ENCODE measurements at places on chromosomes 3 and 15. TPM values are rescaled to one million over a fixed set of nuclear protein-coding genes. Genes with fewer than 3 reads are reported as not detected.
A peak's percentile ranks its signal among the peaks of the same experiment; 100 is the strongest.

- no peak for DNase-seq
Observed at GRCh38 chr3:184788751-184789150, 23.2 kb upstream of the VPS8 start.

Gene TGM5
- polyA plus RNA-seq, result not detected

GRCh38 chr3:149390772-149391212 lies 13.3 kb upstream of the TM4SF1 start:
- DNase-seq, result no peak

DNA sequence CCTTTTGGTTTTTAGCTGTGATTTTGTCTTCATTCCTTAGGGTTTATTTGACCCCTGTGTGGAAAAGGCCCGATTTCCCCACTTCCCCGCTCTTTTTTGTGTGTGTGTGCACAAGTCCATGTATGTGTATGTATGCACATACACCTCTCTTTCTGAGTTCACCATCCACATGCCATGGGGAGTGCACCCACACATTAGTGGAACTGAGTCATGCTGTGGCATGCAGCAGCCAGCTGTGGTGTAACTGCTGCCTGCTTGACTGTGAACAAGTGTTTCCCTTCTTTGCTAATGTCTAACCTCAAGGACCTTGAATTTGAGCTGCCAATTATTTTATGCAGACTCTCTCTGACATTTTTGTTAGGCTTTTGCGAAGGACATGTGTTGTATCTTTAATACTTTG lies 434.9 kb upstream of the TPM1 start:
- no peak for DNase-seq

GRCh38 chr15:51104512-51104911 lies 9.8 kb upstream of the TNFAIP8L3 start:
- DNase-seq, result no peak

DNA sequence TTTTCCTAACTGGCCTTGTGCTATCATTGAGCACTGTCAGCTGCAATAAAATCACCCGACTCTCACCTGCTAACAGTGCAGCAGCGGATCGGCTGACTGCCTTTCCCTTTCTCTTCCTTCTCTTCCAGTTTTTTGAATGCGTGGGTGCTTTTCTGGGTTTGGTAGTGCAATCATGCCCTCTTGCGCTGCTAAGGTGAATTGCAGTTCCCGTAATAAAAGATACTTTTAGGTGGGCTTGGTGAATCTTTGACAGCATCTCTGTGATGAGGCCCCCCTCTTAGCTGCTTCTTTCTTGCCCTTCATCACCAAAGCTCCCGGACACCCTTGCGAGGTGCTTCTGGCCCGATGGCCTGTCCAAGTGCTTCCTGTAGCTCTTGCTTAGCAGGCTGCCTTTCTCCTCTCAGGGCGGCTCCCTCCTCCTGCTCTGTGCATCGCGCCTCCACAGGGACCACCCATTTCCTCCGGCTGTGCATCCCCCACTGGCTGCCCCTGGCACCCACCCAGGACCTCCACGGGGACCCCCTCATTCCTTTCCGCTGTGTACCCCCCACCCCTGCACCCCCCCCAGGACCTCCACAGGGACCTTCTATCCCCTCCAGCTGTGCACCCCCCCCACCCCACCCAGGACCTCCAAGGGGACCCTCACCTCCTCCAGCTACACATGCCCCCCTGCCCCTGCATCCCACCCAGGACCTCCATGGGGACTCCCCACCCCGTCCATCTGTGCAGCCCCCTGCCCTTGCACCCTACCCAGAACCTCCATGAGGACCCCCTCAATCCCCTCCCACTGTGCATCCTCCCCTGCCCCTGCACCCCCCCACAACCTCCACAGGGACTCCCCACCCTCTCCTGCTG lies 50.8 kb upstream of the RPL32 start:
- DNase-seq, result peak; percentile 74

Gene CELSR3
- polyA plus RNA-seq, result 1.3 TPM

- DNase-seq, result no peak
Observed at GRCh38 chr15:70246623-70247220, 149.0 kb upstream of the TLE3 start.

Gene PODXL2
- polyA plus RNA-seq, result 49.0 TPM

Gene RYR3
- not detected for polyA plus RNA-seq

Gene CHRD
- polyA plus RNA-seq, result 1.0 TPM

Gene NTRK3
- 0.08 TPM for polyA plus RNA-seq

Gene AMOTL2
- not detected for polyA plus RNA-seq

DNA sequence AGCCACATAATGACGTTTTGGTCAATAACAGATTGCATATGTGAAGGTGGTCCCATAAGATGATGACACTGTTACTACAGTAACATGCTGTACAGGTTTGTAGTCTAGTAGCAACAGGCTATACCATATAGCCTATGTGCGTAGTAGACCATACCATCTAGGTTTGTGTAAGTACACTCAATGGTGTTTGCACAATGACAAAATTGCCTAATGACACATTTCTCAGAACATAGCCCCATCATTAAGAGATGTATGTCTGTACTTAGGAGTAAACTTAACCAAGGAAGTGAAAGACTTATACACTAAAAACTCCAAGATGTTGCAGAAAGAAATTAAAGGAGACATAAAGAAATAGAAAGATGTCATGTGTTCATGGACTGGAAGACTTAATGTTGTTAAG lies 66.2 kb downstream of the RPLP1 start:
- no peak for DNase-seq

- DNase-seq, result no peak
Observed at GRCh38 chr3:106814231-106814630, 563.0 kb upstream of the CCDC54 start.

DNA sequence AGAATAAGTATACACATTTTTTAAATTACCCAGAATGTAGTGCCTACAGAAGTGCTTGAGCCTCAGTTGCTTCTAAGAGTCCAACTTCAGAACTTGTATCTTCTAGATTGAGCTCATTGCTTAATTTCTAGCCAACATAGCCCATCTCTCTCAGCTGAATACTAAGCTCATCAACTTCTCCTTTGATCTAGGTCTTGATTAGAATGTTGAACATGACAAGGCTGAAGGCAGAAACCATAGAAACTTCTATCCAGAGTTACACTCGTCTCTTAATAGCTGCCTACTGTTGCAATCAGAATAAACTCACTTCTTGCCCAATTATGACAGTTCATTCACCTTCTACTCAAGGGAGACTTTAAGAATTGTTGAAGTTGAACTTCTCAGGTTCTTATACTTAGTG lies 327.3 kb upstream of the THBS1 start:
- DNase-seq, result no peak

- DNase-seq, result no peak
Observed at GRCh38 chr3:30399394-30400181, 206.8 kb upstream of the TGFBR2 start.

DNA sequence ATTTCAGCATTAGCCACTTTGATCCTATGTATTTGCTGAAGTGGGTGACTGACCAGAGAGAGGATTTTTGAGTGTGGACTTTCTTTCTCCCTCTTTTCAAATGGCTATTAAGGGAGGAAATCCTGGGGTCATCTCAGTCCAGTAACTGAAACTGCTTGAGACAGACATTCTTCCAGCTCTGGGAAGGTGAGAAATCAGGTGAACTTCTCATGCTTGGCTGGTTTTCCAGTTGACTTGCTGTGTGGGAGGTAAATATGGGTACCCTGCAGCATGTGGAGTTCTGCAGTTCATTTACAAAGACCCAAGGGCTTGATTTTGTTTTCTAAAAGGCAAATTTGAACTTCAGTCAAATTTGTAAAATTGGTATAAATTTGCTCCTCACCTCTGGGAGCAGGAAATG lies 461.1 kb upstream of the TBL1XR1 start:
- no peak for DNase-seq

DNA sequence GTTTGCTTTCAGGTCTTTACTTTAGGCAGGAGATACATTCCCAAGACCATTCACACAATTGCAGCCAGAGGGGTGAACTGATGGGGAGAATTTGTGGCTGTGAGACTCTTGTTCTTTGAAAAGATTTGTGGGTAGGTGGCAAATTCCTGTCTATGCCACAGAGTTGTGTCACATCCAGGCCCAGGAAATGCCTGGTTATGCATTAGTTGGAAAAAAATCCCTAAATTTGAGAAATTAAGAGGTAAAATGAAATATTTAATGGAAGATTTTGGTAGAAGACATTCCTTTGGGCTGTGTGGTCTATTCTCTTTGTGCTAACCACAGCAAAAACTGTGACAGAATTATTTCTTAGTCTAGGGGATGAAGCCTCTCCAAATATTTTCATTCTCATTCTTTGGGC lies 28.8 kb downstream of the SAMMSON start:
- DNase-seq, result no peak

GRCh38 chr15:98787936-98788757 lies 139.8 kb downstream of the IGF1R start:
- DNase-seq, result no peak

Gene IL12A
- not detected for polyA plus RNA-seq

GRCh38 chr15:62301993-62302675 lies 137.0 kb upstream of the C2CD4B start:
- DNase-seq, result no peak

Gene RASL12
- not detected for polyA plus RNA-seq

Gene FEZF2
- not detected for polyA plus RNA-seq

DNA sequence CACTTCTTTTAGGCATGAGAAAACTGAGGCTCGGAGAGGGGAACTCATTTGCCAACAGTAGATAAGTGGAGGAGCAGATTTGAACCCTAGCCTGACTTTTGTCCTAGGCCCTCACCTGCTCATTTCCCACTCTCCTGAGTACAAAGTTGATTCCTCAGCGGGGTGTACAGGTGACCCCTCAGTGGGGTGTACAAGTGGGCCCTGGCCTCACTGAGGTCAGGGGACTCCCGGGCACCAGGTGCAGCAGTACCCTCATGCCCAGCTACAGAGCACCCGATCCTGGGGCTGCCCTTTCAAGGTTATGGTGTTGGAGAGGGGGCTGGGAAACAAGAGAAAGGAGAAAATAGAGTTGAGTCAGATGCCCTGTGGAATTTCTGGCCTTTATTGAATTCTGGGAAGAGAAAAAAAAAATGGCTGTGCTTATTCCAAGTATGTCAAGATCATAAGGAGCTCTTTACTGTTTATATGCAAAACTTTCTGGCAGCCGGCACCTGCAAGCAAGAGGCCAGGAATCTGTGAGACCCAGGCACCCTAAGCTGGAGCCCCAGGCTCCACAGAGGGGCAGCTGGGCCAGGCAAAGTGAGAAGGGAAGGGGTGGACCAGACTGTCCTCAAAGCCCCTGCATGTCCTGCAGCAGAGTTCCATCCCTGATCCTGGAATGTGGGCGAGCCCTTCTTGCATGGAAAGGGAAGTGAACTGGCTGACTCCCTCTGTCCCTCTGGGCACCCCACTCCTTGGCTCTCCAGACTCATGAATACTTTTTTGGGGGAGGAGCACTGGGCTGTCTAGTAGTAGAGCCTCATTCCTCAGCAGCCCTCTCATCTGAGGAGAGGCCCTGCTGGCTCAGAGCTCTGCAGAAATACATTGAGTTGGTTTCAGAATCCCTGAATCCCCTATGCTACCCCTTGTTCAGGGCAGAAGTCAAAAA lies 43.1 kb downstream of the AMOTL2 start:
- no peak for DNase-seq

DNA sequence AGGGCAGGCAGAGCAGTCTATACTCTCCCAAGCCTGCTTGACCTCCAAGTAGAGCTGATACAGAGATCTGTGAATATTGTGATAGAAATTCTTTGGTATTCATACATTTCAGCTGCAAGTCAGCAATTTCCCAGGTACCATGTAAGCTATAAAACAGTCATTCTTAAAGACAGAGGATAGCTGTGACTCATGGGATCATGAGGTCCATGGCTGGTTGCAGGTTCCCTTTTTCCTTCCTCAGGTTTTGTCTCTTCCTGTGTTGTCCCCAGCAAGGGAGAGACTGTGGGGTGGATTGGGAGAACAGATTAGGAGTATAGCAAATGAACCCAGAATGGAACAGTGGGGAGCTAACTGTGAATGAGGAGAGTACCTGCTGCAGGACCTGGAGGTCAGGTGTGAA lies 5.4 kb upstream of the P4HTM start:
- no peak for DNase-seq

Gene SCN11A
- polyA plus RNA-seq, result not detected

- peak; percentile 72 for DNase-seq
Observed at GRCh38 chr3:150738688-150739087, 24.3 kb downstream of the SIAH2 start.

DNA sequence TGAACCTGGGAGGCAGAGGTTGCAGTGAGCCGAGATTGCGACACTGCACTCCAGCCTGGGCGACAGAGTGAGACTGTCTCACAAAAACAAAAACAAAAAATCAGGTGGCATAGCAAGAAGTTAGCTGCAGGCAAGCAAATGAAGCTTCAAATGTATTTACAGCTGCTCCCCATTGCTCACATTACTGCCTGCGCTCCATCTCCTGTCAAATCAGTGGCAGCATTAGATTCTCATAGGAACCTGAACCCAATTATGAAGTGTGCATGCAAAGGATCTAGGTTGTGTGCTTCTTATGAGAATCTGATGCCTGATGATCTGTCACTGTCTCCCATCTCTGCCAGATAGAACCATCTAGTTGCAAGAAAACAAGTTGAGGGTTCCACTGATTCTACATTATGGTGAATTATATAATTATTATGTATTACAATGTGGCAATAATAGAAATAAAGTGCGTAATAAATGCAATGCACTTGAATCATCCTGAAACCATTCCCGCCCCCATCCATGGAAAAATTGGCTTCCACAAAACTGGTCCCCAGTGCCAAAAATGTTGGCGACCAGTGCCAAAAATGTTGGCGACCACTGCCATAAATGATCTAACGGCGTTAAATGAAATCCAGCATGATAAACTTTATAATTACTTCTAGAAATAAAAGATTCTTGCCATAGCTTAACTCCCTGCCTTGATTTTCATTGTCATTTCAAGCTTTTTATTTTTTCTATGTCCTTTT lies 616.7 kb upstream of the NAALADL2 start:
- no peak for DNase-seq

DNA sequence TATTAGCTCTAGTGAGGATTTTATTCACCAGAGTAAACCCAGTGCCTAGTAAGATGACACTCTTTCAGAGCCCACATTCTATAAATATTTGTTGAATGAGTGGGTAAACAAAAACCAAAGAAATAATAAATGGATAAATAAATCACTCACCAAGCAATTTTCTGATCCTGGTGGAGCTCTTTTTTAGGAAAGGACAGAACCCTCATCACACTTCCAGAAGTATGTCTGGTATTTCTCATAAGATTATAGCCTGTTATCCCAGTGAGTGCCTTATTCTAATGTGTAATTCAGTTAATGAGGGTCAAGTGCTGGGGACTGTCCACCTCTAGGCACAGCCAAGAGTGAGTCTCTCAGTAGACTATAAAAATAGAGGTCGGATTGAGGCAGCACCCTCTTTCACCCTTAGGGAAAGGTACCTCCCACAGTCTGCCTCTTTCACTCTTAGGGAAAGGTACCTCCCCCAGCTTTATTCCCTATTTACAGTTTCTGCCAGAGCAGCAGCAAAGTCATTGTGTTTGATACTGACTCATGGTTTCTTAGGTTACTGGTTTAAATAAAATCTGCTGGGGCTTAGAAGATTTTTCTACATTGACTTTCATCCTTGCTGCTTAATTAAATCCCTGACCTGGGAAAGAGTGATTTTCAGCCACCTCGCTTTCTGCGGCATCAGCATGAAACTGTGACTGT lies 145.0 kb downstream of the STAC start:
- no peak for DNase-seq

Gene KBTBD12
- not detected for polyA plus RNA-seq

All from K562 (cell line).